ENCODE measurements at places on chromosomes 3 and 15.

GRCh38 chr3:56157693-56158362, 310.4 kb downstream of the ERC2 start:
- DNase-seq: no peak

- DNase-seq: no peak
Observed at GRCh38 chr3:61134532-61134931, 116.7 kb downstream of the FHIT start.

GRCh38 chr3:24242012-24242698, 252.5 kb downstream of the THRB start:
- no peak for DNase-seq

DNA sequence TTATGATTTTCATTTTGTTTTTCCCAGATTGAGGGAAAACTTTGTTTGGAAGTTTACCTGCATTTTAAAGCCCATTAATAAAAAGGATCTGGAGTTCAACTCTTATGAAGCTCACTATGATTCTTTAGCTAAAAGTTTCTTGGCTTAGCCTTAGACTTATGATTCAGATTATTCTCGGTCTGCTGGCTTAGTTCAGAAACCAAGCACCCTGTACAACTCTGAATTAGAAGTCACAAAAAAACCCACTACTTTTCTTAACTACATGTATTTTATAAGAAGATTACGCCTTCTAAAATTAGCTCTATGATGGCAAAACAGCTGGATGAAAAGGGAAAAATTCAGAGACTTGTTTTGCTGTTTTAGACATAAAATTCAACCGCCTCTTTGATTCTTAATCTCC, 14.3 kb upstream of the DENND4A start:
- DNase-seq: no peak

DNA sequence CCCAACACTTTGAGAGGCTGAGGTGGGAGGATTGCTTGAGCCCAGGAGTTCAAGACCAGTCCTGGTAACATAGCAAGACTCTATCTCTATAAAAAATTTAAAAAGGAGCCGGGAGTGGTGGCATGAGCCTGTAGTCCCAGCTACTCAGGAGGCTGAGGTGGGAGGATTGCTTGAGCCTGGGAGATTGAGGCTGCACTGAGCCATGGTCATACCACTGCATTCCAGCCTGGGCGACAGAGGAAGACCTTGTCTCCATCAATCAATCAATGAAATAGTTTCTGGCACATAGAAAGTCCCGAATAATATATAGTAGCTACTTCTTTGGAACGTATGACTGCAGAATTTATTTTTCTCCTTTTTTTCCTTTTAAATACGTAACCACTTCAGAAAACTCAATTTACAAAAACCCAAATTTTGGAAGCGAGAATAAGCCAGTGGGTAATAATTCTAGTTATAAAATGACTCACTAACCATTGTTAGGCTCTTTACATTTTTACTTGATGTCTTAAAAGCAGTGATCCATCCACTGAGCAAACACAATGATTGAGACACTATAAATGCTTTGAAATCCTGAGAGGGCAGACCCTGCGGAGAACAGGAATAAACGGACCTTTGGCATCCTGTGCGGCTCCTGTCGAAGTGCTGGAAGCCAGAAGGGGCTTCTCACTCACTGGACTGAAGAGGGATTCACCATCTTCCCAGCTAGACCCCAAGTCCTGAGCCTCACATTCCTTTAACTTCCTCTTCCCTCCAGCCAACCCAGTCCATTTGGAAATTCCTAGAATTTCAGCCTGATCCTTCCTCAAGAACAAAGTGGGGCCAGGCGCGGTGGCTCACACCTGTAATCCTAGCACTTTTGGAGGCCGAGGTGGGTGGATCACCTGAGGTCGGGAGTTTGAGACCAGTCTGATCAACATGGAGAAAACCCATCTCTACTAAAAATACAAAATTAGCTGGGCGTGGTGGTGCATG, 68.4 kb upstream of the MFGE8 start:
- DNase-seq: no peak

- no peak for DNase-seq
Observed at GRCh38 chr15:74540161-74540760, 759 bp upstream of the ARID3B start.

DNA sequence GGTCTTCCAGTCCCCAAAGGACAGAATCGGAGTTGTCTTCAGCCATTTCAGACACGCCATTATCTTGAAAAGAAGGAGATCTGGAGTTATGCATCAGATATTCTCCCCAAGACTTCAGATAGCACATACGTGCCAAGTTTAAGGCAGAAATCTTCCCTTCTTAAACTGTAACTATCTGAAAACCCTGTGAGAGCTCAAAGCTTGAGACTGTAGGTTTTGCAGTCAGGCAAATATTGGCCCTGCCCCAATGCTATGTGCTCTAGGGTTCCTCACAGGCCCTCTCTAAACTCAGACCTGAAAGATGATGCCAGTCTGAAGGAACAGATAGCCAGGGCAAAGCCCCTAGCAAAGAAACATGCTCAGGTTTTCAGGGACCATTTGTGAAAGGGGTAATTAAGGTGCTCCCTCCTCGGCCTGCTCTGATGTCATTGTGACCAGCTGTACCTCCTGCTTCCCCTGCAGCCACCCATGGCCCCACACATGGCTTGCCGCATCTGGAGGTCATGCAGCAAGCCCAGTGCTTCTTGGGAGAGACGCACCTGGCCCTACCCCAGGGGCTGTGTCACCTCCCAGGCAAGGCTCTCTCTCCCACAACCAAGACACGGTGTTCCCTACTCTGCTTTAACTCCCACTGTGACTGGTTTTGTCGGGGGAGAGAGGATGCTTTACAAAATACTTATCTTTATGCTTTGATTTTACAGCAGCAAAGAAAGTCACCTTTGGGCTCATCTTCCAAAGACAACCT, 53.4 kb upstream of the POMGNT2 start:
- no peak for DNase-seq

GRCh38 chr3:50675179-50676030, 678 bp downstream of the DOCK3 start:
- DNase-seq: no peak

- DNase-seq: no peak
Observed at GRCh38 chr3:187802928-187803259, 57.6 kb upstream of the BCL6 start.

DNA sequence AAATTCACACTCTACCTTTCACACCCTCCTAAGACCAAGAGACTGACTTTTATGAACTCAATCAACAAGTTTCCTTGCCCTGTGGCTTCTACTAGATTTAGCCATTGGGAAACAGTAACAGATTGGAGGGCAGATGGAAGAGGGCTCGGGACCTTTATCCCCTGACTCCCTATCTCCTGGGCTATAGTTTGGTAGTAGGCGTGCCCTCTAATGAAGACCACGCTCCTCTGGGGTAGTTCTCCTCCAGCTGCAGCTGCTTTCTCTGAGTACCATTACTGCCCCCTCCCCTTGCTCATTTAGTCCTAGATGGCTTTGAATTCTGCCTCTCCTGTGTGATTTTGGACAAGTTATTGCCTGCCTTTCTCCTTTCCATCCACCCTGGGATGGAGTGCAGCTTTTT, 33.3 kb downstream of the FMN1 start:
- DNase-seq: no peak

DNA sequence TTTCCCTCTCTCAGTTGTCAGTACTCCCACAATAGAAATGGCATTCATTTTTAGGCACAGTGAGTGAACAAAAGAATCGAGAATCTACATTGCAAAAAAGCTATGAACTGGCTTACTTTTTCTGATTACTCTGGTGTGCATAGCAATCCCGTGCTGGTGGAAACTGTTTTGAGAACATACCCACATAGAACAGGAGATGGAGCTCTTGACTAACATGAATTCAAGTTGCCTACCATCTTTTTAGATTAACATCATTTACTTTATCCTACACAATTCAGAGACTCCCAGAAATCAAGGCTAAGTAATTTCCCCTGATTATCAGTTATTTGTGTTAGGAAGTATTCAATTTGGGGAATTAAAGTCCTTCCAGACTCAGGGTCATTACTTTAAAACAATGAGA, 326.6 kb downstream of the ARPP21 start:
- no peak for DNase-seq

DNA sequence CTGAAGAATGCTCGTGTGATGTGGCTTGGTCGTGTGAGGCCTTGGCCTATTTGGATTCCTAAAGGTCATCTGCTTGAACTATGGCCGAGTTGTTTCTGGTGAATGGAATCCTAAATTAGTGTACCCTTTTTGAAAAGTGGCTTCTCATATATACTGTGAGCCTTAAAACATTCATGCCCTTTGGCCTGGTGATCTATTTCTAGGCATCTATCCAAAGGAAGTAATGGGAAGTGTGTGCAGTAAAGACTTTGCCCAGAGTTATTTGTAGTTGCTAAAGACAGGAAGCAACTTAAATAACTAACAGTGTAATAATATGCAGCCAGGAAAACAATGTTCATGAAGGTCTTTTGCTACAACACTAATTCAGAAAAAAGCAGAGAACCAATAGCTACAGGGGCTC, 3.0 kb downstream of the DGKG start:
- no peak for DNase-seq

DNA sequence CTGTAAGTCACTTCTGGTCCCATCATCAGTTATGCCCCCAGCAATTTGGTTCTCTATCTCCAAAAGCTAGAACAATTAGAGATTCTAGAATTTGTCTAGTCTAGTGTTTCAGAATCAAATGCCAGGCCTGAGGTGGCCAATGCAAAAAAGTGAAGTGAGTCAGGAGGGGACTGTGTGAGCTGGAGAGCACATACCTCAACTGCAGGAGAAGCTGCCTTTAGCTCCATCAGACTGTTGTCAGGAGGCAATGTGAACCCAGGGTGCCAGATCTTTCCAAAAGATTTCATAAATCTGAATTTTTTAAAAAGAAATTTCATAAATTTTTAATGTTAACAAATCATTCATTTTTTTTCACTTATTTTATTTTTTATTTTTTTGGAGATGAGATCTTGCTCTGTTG, 80.7 kb upstream of the EOMES start:
- DNase-seq: no peak

- DNase-seq: no peak
Observed at GRCh38 chr3:11547498-11547897, 96.2 kb downstream of the VGLL4 start.

- DNase-seq: no peak
Observed at GRCh38 chr3:134079111-134079547, 49.4 kb upstream of the SLCO2A1 start.

- DNase-seq: no peak
Observed at GRCh38 chr3:16069149-16069922, 105.1 kb upstream of the GALNT15 start.

DNA sequence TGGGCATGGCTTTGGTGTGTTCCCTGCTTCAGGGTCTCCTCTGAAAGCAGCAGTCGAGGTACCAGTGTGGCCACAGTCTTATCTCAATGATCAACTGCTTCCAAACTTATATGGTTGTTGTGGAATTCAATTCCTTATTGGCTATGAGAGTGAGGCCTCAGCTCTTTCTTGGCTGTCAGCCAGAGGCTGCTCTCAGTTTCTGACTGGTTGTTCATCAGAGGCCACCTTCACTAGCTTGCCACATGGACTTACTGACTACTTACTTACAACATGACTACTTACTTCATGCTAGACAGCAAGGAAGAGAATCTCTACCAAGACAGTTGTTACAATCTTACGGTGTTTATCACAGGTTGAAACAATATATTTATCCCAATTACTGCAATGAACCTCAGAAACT, 789.2 kb downstream of the DIPK2A start:
- no peak for DNase-seq

GRCh38 chr15:81157195-81157938, 23.3 kb downstream of the CFAP161 start:
- DNase-seq: no peak

DNA sequence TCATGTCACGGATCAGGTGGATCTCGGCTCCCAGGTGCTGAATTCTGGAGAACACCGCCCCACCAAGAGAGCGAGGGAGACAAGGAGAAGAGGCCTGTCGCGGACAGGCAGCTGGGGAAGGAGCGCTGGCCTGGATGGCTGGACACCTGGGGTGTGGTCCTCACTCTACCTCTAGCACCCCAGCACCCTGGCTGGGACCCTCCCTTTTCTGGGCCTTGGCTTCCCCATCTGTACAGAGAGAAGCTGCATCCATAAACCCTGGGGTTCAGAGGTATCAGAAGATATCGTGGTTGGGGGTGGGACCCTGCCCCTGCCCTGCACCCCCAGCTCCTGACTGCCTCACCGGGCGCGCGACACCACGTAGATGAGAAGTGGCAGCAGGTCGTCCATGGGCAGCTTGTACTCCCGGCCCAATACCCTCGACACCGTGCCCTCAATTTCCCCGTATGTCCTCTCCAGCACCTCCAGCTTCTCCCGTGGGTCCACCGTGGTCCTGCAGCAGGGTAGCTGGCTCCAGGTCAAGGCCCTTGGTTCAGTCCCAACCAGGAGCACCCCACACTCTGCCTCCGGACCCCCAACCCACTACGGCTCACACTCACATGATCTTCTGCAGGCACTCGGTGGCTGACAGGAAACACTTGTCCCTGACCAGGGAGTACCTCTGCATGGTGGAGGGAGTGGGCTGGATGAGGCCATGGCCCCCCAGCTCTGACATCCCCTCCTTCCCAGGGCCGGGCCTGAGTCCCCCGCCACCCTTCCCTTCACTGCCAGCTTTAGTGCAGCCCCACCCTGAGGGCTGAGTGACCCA, 21.7 kb downstream of the ALS2CL start:
- no peak for DNase-seq

DNA sequence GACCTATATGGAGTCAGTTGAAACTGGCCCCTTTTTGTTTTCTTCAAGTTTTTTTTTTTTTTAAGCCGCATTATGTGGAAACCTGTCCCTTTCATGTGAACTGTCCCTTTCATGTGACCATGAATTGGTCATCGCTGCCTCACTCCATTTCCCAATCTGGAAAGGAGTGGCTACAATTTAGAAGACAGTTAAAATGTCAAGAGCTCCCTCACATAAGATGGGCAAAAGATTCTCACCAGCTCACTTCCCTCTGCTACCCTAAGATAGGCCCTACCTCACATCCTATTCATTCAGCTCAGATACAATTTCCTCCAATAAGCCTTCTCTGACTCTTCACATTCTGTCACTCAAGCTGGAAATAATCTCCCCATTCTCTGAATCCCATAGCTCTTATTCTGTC, 111.3 kb upstream of the BCL6 start:
- no peak for DNase-seq

DNA sequence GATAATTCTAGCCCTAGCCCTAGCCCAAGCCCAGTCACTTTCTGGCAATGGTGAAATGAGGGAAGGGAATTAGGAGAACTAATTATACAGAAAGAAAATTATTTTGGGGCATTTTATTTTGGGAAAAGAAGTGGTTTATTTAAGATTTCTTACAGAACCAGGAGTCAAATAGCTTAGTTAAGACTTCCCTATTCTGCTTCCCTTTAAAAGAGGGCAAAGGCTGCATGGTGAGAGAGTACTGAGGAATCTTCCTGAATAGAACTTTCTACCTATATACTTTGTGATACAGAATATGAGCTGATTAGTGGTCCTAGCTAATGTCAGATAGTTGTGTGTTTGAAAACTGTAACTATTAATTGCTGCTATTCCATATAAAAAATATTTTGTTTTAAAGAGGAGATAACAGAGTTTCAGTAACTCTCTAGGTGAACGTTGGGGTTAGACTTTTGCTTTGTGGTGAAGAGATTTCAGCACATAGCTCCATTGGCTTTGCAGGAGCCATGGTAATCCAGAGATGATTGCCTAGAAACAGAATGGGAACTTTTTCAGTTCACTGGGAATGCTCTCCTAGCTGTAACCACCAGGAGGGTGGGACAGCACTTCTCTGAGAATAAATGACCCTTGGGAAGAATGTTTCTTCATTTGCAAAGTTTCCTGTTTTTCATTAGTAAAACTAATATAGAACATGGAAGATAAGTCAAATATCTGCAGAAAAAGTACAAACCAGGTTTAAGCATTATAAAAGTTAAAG, 5.3 kb upstream of the GCSAM start:
- DNase-seq: no peak

Data from urinary bladder (tissue), 4 donors.